ENCODE measurements at places on chromosomes 1 and 21.

- DNase-seq = no peak
These were observed 24.6 kb upstream of the PCBP3 start for GRCh38 chr21:45618846-45619485.

DNA sequence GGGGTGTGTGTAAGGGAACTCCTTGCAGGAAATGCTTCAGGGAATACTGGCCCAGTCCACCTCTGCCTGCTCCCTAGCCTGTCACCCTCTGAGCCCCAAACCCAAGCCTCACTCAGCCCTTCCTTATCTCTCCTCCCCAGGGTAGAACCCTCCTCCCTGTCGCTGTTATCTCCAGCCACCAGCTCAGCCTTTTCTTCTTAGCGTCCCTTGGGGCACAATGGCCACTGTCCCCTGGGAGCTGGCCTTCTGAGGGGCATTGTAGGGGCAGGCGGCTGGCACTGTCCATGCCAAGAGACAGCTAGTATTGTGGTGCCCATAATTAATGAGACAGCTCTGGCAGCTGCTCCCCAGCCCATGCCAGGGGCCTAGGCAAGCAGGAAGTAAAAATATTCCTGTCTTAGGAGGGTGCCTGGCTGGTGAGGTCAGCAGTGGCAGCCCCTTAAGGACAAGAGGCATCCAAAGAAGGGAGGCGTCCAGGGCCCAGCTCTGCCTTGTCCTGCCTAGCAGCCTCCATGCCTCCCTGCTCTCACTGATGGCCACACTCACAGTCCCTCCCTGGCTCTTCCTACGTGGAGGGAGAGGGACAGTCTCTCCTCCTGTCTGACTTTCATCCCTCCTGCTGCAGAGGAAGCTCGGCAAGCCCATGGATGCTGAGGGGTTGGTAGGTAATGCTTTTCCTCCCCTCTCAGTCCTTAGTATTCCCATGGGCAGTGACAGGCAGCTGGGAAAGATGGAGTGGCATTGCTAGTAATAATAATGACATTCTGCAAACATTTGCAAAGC lies 37.5 kb downstream of the KCNQ4 start:
- DNase-seq = no peak

- DNase-seq = no peak
These were observed 151.7 kb upstream of the HMGB4 start for GRCh38 chr1:33712186-33712585.

- DNase-seq = no peak
These were observed 44.0 kb downstream of the OR10J1 start for GRCh38 chr1:159483501-159483900.

GRCh38 chr1:236759252-236759859 lies 35.7 kb upstream of the MTR start:
- no peak for DNase-seq

DNA sequence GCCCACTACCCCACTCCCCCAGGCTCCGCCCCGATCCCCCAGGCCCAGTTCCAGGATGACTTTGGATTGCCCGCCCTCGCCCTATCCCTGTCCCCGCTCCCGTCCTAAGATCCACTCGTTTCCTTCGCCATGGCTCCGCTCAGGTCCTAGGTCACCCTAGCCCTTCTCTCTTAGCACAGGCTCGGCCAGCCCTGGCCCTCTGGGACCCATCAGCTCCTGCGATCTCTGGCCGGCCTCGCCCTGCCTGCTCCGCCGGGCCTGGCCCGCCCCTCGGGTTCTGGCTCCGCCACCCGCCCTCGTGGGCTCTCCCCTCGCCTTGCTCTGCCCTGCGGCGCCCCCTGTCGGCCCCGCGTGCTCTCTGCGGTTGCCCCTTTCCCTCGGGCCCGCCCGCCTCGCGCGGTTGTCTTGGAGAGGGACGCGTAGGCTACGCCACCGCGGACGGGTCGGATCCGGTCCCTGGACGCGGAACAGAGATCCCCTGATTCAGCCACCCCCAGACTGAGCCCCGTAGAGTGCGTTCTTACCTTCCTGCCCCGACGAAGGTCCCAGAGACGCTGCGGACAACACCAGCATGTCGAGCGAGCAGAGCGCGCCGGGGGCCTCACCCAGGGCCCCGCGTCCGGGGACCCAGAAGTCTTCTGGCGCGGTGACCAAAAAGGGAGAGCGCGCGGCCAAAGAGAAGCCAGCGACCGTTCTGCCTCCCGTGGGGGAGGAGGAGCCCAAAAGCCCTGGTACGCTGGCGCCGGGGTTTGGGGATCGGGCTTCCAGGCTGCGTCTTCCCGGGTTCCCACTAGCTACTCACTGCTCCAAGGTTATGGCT lies at the start of gene LRRC71:
Gene LRRC71 (plus strand): TSS at position 400 of the 820 bp plus-strand sequence. CDS start 172 bp downstream, at position 572.
- peak; percentile 40 for DNase-seq

- DNase-seq = no peak
These were observed 130.7 kb downstream of the COQ8A start for GRCh38 chr1:227070638-227071285.

DNA sequence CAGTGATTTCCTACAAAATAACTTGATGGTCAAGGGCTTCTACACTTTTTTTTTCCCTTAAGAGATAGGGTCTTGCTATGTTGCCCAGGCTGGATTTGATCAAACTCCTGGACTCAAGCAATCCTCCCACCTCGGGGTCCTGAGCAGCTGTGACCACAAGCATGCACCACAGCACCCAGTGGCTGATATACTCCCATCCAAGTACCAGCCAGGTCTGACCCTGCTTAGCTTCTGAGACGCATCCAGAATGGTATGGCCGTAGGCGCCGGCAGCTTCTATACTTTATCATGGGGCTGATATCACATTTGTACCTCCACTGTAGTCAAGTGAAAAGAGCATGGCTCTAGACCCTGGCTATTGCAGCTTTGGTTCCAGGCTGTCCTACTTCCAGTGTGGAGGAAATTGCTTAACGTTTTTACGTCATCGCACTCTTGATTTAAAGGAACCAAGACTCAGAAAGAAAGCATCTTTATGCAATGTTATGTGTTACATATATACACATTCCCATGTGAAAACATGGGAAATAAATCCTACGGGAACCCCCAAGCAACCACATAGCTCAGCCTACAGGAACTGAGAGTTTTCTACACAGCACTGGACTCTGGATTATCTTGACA lies 39.5 kb downstream of the PDPN start:
- no peak for DNase-seq

DNA sequence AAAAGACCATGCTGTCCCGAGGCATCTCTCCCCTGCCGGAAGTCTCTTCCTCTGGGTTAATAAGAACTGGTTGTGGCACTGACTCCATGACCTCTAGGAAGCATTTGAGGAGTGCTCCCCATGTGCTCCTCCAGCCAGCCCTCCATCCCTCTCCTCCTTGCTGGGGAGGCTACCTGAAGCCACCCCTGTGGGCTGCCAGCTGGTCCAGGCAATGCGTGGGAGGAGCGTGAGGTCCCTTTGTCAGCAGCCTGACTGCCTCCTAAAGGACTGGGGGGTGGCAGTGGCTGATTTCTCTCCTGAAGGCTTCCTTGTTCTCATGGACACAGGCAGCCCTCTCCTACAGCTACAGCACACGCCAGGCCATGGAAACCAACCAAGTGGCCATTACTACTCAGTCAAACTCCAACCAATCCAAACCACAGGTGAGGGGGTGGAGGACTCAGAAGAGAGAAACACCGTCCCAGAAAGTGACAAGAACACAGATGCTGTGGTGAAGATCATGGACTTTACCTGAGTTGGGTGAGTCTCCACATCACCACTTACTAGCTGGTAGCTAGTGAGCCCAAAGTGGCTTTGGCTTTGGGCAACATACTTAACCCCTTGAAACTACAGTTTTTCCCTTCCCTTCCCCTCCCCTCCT lies 35.2 kb downstream of the NENF start:
- DNase-seq = no peak

DNA sequence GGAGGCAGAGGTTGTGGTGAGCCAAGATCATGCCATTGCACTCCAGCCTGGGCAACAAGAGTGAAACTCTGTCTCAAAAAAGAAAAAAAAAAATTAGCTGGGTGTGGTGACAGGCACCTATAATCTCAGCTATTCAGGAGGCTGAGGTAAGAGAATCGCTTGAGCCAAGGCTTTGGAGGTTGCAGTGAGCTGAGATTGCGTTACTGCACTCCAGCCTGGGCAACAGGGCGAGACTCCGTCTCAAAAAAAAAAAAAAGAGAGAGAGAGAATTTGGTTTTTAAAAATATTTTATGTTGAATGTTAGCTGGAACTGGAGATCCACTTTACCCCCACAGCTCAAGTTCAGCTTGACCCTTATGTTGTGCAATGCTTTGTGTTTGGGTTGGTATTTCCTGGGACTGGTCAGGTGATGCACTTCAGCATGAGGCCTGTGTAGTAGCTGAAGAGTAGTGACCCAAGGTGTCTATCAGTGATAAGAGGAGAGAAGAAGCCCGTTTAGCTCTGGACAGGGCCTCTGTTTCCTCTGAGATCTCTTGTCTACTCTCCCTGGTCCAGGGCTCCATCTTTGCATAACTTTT lies 36.8 kb upstream of the MACF1 start:
- no peak for DNase-seq

- no peak for DNase-seq
These were observed 5.0 kb downstream of the IFNLR1 start for GRCh38 chr1:24182061-24182460.

DNA sequence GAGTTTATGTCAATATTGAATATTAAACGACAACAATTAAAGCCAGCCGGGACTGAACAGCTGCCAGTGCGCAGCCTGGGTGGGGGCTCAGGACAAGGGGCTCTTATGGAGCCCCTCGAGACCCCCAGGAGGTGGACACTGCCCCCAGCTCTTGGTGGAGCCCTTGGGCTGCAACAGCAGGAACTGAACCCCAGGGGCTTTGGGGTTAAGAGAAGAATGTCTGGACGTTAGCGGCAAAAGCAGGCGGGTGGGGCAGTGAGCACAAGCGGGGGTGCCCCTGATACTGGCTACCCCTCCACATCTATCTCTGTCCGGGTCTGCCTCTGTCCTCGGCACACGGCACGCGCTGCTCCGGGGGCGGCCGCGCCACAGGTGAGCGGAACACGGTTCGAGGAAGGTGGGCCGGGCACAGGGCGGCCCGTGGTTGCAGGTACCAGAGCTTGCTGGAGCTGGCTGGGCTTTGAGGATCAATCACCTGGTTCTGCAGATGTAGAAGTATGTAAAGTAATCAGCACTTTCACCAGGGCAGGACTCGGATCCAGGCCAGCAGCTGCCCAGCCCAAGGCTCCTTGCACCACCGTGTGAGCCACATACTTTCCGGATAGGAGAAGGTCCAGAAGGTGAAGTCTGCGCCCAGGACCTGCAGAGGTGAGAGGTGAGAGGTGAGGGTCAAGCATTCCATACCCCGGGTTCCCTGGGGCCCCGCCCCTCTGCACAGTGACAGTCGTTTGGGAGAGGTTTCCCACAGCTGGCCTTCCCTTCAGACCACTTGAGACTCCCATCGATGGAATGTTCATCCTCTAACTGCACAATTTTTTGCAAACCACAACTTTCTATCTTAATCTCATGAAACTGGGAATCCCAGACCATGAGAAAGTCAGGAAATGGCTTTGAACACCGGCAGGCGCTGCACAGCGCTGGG lies 12.4 kb upstream of the POFUT2 start:
- DNase-seq = no peak

DNA sequence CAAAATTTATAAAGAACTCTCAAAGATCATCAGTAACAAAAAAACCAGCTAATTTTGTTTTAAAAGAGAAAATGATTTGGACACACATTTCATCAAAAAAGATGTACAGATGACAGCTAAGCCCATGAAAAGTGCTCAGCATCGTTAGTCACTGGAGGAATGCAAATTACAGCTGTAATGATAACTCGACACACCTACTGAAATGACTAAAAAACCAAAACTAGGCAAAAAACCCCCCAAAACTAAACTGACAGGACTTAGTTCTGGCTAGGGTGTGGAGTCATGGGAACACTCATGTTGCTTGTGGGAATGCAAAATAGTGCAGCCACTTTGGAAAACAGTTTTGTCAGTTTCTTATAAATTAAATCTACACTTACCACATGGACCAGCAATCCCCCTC lies 59.5 kb downstream of the CNIH3 start:
- DNase-seq = no peak

DNA sequence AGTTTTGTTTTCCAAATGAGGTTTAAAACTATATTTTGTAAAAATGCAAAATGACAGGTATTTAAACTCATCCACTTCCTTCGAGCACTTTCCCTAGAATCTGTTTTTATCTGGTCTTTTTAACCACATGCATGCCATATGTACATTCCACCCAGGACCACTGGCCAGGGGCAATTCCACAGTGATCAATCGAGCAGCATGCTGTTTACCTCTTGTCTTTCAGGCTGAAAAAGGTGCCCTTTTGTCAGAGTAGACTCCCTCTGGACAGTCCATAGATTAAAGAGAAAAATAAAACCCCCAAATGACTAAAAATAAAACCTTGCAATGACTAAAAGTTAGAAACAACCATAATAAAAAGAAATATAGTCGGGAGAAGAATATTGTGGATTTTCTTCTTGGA lies 313.3 kb downstream of the LMO4 start:
- DNase-seq = no peak
